Activated CD4-positive, alpha-beta memory T cell treated with anti-CD3 and anti-CD28 coated beads for 36 hours (primary cell): ENCODE measurements at places on chromosomes 16 and 17. TPM values are rescaled to one million over a fixed set of nuclear protein-coding genes. Genes with fewer than 3 reads are reported as not detected.

The NPTX1 gene
- 1.2 TPM for total RNA-seq

The C17orf100 gene
- 1.5 TPM for total RNA-seq

The CDR2L gene
- 1.1 TPM for total RNA-seq

The KRT36 gene
- total RNA-seq, result not detected

The TMEM92 gene
- not detected for total RNA-seq

The ZPBP2 gene
- total RNA-seq, result 1.0 TPM

The CCDC154 gene
- total RNA-seq, result 1.5 TPM

The SRRM2 gene
- total RNA-seq, result 483 TPM

The ACSM5 gene
- total RNA-seq, result not detected

DNA sequence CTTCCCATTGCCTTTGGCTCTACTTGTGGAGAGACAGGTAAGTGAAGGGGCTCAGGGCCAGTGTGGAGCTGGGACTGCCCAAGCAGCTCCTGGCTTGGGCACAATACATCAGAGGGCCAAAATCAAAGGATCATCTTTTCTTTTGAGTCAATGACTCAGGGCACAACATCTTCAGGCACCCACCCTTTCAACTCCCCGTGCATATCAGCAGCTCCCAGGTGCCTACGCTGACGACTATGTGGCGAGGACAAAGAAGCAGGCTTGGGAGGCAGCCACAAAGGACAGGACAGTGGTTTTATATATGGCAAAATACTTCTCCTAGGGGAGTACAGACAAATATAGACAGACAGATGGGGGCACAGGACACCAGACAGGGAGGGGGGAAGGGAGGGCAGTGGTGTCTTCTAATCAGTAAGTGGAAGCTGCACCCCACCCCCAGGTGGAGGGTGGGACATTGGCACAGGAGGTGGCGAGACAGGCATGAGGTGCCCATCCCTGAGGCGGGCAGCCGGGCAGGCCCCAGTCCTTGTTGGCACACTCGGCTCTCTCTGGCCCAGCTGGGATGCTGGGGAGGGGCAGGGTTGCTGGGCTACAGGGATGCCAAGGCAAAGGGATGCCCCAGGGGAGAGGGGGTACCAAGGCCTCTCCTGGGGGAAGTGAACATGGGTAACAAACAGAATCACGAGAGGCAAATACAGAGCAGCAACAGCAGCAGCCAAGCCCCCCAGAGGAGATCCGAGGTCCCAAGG is 7.7 kb upstream of the ARL5C start:
- DNase-seq, result no peak

DNA sequence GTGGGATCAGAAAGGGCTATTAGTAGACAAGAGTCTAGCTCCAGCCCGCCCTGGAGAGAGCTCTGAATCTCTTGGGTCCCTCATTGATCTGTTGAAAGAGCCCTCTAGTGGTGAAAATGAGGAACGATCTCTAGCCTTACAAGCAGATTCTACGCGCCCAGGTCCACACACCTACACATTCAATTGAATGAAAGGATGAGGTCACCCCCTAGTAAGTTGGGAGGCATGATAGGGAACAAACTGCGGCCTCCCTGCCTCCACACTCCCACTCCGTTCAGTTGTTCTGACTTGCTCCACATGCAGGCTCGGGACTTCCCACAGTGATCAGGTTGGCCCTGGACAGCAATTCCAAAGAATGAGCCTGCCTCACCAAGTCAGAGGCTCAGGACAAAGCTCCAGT is 2.9 kb upstream of the CACNG3 start:
- DNase-seq, result peak; percentile 49

DNA sequence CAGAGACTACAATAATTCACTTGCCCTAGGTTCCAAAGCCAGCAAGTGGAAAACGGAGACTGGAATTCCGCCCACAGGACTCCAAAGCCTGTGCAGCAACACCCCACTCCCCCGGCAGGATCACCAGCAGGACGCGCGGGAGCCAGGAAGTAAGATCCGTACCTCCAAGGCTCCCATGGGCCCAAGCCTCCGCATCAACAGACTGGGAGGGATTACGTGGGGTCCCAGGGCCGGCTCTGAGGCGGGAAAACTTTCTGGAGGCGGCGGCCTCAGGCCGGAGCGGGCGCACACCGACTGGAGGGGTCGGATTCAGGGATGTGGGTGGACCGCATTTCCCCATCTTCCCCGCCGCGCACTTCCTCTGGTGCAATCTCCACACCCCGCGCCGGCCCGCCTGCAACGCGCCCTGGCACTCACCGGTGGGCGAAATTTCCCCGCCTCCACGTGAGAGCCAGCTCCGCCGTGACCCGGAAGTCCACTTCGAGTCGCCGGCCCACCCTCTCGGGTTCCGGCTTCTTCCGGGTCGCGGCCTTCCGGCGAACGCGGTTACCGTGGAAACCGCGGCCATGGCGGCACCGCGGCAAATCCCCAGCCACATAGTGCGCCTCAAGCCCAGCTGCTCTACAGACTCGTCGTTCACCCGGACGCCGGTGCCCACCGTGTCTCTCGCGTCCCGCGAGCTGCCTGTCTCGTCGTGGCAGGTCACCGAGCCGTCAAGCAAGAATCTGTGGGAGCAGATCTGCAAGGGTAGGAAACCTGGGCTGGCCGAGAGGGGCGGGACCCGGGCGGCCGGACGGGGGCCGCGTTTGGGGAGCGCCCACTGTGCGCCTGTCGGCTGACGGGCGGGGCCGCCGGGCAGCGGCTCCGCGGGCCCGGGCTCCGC is at the start of the genes IQCK and KNOP1:
Gene IQCK, plus strand, starts transcription at position 531 of the 883 bp plus-strand sequence. Its CDS starts 36 bp downstream, at position 567.
Gene KNOP1, minus strand, starts transcription at position 487 of the 883 bp plus-strand sequence. CDS start 3,192 bp downstream, outside the sequence.
- DNase-seq, result peak; percentile 93

GRCh38 chr16:67052399-67052798 is 23.4 kb downstream of the CBFB start:
- DNase-seq, result peak; percentile 27

GRCh38 chr16:57863434-57864160 is 61.3 kb upstream of the KIFC3 start:
- peak; percentile 16 for DNase-seq

- DNase-seq, result no peak
Observed at GRCh38 chr17:68627956-68628575, 26.9 kb upstream of the FAM20A start.

GRCh38 chr16:53542283-53542682 is 39.3 kb upstream of the AKTIP start:
- no peak for DNase-seq

GRCh38 chr17:55444471-55445441 is 23.1 kb upstream of the MMD start:
- no peak for DNase-seq

GRCh38 chr16:81242977-81243618 is 4.6 kb downstream of the BCO1 start:
- DNase-seq, result no peak

DNA sequence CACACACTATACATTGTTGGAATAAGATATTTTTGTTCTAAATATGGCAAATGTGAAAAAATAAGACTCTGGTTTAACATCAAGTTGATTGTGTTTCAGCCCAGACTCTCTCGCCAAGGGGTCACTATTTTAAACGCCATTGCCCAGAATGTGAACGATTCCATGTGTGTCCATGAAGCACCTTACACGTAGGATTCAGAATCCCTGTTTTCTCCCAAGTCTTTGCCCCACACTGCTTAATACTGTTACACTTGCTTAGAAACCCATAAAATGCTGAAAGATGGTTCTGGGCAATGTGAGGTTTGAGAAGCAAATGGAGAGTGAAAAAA is 7.7 kb downstream of the HS3ST3B1 start:
- DNase-seq, result no peak

DNA sequence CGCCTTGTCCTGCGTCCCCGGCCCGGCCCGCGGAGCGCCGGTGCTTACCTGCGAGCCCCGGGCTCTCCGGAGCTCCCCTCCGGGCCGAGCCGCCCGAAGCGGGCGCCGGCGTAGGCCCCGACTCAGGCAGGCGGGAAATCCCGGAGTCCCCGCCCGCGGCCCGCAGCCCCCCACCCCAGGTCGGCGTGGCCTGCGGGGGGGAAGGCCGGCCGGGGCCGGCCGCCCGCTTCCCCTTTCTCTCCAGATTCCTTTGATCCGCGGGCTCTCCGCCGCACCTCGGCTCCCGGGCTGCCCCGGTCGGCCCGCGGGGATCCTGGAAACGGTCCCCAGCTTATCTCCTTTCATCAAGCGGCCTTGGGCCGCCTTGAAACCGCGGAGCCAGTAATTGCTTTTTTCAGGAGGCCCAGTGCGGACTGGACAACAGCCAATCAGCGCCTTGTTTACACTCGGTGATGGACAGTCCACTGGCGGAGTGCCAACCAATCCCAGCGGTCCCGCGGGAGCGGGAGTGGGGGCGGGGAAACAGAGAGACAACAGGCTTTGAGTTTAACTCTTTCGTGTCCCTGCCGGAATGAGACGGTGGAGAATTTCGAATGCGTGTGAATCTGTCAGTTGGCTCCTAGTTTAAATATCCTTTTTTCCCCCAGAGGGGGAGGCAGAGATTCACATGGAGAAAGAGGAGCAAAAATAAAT is 1.4 kb upstream of the BAHCC1 start:
- peak; percentile 94 for DNase-seq

GRCh38 chr16:11964761-11965551 is at the start of gene TNFRSF17:
TSS of gene TNFRSF17 (plus strand) at chr16:11965210. CDS start at chr16:11965325, 115 bp downstream.
- DNase-seq, result no peak

- DNase-seq, result no peak
Observed at GRCh38 chr16:66701516-66701915, 5.0 kb upstream of the CMTM4 start.

DNA sequence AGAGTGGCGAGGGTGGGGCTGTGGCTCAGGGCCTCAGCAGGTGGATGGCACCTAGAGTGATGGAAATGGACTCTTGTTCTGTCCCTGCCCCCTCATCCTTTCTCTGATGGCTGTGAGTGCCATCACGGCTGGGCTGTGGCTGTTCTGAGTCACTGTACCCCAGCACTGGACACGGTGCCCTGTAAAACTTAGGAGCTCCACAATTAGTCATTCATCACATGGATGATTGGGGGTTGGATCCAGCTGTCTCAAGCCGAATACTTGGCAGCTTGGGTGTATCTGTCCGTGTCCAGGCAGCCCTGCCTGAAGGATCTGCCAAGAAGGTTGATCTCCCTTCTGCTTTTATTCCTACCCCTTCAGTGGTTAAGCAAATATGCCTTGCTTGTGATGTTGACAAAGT is 295.5 kb upstream of the EEF2KMT start:
- DNase-seq, result no peak

GRCh38 chr17:59621771-59622170 is 2.1 kb downstream of the CLTC start:
- no peak for DNase-seq

GRCh38 chr16:2058420-2058819 is 10.6 kb downstream of the TSC2 start:
- DNase-seq, result no peak

GRCh38 chr17:80262775-80263244 is 2.2 kb downstream of the RNF213 start:
- no peak for DNase-seq

- DNase-seq, result peak; percentile 36
Observed at GRCh38 chr16:30585022-30585399, 486 bp downstream of the ZNF785 start.

DNA sequence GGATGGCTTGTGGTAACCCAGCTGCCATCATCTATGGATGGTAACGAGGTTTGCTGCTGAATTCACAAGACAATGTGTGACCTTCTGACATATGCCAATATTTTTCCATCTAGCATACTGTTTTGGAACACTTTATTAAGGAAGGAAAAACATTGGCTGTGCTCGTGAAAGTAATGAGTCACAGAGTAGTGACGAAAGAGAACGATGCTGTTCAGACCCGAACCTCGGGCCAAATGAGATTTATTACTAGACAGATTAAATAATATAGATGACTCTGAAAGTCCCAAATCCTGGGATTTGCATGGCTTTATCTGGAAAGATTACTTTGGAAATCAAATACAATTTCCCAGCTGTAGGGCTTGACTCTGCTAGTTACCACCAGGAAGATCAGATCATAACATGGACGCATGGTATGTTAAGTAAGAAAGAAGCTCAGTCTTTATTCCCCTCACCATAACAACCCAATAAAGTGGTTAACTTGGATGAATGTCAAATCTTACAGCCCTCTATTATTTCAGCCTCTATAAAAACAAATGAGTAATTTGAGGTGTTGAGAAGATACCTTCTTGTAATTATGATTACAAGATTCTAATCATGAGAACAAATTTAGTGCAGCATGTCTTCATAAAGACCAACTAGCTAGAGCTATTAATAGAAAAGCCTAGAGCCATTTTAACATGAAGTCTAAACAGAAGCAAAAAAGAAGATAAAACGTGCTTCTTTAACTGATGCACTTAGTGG is 32.6 kb downstream of the ERN1 start:
- no peak for DNase-seq

DNA sequence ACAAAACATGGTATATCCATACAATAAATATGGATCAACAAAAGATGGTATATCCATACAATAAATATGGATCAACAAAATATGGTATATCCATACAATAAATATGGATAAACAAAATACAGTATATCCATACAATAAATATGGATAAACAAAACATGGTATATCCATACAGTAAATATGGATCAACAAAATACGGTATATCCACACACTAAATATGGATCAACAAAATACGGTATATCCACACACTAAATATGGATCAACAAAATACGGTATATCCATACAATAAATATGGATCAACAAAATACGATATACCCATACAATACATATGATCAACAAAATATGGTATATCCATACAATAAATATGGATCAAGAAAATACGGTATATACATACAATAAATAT is 8.1 kb downstream of the METTL16 start:
- DNase-seq, result no peak

- DNase-seq, result no peak
Observed at GRCh38 chr16:69769404-69769803, 7.3 kb downstream of the WWP2 start.

DNA sequence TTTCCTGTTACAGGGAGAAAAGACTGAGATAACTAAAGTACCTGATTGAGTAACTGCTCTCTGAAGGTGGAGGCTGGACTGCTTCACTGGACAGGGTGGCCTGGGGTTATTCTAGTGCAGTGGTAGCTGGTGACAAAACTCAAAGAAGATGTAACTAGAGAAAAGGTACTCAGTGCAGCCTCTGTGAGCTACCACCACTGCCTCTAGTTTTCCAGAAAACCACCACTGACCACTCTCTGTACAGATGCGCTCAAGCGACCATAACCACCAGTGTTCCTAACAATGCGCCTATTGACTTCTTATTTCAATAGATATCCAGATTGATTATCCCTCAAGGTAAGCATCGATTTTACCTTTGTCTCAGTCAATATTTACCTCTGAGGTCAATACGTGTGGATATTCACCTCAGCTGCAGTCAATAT is 492.2 kb downstream of the WWOX start:
- DNase-seq, result no peak

- DNase-seq, result no peak
Observed at GRCh38 chr17:42519546-42520491, 16.2 kb upstream of the NAGLU start.
